Stimulated activated CD8-positive, alpha-beta memory T cell treated with anti-CD3 and anti-CD28 coated beads, Interleukin-4, amount 100 ng/mL, for 1 hour (primary cell): ENCODE measurements at places on chromosomes 16 and 17.

DNA sequence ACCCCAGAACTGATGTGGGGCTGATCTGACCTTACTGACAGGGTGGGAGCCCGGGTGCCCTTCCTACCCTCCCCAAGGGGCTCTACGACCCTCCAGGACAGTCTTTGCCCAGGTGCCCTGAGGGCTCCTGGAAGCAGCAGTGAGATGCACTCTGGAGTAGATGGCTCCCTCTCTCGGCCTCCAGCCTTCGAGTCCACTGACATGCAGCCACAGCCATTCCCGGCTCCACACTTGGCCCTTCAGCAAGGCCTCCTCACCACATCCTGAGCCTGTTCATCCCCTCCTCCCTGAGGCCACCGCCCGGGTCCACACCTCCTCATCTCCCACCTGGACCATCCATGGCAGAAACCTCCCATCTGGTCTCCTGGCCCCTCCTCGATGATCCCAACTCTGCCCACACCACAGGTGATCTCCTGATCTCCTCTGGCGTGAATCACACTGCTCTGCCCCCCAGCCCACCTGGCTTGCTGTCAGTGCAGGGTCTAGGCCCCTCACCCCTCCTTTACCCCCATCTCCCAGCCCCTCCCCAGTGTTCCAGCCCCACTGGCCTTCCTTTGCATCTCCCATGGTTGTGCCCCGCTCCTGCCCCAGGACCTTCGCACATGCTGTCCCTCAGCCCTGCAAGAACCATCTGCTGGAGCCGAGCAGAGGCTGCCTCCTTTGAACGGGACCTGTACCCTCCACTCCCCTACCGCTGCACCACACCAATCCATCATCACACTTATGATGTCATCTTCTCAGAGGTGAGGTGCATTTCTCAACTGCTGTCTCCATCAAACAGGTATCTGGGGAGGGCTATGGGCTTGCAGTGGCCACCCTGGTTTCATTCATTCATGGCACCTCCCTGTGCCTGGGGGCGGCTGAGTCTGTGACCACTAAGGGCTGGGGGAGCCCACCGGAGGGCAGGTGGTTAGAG, 44.7 kb downstream of the SOCS1 start:
- DNase-seq, result no peak

GRCh38 chr17:73436954-73437353, 125.2 kb upstream of the CDC42EP4 start:
- DNase-seq, result no peak

- DNase-seq, result no peak
These were observed 6.3 kb downstream of the CCL11 start for GRCh38 chr17:34291721-34292348.

DNA sequence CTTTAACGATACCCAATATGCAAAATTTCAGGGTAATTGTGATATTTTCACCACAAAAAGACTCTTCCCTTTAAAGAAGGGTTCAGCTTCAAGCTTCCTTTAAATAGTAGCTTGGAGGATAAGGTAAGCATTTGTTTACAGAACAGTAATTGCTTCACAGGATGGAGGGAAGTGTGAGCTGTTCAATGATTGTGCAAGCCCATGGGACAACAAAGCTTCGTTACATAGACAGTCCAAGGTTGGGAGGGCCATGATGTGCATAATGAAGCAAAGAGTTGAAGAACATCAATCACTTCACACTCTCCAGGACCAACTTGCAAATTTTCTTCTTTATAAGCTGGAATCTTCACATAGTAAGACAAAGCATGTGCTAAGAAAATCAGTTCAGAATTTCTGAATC, 145.0 kb upstream of the ASIC2 start:
- DNase-seq, result no peak

- no peak for DNase-seq
These were observed 9.5 kb downstream of the MPP2 start for GRCh38 chr17:43897831-43898230.

GRCh38 chr16:11596572-11597226, 10.0 kb upstream of the LITAF start:
- DNase-seq, result no peak

GRCh38 chr17:5817475-5818395, 233.4 kb upstream of the NLRP1 start:
- no peak for DNase-seq
